ENCODE measurements at places on chromosomes 2 and 18.

DNA sequence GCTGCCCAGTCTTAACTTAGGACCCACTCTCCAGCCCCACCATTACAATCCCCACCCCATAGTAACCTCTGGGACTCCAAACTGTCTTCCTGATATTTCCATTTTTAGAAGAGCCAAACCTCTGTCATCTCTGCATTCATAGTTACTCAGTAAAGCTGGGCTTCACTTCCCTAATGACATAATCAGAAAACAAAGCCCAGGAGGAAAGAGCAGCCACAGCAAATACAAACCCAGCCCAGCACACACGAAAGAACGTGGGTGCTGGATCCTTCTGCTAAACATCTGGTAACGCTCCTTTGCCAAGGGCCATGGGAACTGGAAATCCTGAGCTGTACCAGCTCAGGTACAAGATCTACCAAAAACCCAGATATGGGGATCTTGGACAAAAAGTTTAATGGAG lies 36.8 kb upstream of the RIOK3 start:
- DNase-seq = no peak

DNA sequence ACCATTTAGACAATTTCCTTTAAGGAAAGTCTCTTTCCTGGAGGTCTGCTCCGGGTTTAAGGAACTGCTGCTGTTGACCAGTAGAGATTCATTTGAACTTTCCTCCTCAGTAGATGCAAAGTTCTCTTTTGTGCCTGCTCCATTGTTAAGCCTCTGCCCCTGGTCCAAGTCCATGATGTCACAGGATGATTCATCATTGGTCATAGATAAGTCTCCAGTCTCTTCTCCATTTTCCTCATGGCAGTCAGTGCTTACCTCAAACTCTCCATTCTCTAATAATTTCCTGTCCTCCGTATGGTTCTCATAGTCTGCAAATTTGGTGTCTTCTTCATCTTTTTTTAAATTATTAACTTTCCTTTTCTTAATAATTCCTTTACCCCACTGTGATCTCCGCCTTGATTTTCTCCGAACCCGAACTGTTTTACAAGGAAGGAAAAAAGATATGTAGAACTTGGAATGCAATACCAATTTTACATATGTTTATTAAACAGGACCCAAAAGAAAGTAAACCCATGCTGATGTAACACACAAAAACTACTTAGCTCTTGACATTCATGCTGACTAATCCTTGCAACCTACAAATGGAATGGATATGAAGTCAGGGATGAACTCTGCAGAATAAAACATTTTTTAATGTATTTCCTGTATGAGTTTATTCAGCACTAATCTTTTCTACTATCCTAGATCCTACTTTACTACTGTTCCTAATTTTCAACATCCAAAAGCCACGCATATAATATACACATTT lies 169.1 kb downstream of the ATAD2B start:
- no peak for DNase-seq

DNA sequence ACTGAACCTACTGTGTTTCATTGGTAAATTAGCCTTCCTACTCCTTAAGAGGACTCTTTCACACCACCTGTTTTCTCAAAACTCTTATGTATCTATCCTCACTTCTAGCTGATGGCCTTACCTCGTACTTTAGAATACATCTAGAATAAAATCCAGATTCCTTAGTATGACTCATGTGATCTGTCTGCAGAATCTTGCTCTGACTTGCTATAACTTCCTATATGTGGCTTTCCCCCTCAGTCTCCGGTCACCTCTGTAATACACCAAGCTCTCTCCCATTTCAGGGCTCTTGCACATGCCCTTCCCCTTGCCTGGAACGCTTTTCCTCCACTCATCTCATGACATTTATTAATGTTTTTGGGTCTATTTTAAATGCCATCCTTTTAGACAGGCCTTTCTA lies 95.6 kb upstream of the LHCGR start:
- no peak for DNase-seq

- DNase-seq = no peak
These were observed 10.1 kb downstream of the SLC9A4 start for GRCh38 chr2:102483086-102483485.

DNA sequence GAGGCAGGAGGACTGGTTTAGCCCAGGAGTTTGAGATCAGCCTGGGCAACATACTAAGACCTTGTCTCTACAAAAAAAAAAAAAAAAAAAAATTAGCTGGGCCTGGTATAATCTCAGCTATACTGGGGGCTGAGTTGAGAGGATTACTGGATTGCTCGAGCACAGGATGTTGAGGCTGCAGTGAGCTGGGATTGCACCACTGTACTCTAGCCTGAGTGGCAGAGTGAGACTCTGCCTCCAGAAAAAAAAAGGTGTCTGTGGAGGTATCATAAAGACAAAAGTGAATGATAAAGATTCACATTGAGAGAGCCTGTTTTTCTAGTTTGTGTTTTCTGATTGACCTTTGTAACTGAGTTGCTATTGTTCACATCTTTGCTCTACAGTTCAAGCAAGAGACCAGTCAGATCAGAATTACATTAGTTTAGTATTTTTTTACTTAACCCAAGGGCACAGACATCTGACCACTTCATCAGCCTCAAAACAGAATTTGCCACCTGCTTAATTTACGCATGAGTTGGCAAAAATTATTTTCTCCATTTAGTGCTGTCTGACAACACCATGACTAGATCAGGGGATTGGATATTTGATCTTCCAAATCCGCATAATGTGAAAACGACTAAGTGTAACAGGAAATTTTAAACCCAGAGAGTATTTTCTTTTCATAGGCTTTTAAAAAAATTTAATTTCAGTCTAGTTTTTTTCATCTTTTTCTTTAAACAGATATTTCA lies 271.0 kb downstream of the TGIF1 start:
- DNase-seq = no peak

Measured in GM12865 (cell line).